ENCODE measurements at places on chromosomes 2 and 18. TPM values are rescaled to one million over a fixed set of nuclear protein-coding genes. Genes with fewer than 3 reads are reported as not detected.

DNA sequence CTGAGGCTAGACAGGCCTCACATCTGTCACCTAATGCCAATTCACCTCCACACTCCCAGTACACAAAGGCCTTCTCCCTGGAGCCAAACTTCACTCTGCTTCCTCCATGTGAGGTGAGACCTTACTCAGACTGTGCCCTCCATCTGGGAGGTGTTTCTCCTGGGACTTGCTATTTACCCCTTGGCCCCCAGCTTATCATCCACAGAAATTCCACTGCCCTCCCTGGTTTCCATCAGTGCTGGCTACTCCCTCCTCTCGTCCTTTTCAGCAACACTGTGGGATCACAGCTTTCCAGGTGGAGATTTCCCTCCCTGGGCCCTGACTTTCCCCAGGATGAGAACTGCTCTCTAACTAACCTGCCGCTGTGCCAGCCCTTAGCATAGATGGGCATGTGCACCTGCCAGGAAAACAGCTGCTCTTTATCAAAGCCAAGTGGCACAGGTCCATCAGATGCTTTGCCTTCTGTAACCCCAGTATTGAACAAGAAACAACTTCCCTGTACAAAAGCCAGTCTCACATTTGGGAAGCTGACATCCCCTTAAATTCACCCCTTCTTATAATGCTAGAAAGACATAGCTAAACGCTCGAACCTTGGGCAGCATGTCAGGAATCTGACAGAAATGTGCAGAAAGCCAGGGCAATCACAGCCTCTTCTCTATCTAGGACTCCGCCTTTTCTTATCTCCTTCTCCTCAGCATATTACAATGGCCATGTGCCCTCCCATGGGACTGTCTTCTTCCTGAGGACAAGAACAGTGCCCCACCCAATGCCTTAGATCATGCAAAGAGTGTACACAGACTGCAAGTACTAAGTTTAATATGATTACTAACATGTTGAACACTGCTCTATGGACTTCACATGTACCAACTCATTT is 535.5 kb upstream of the ID2 start:
- H3K27me3 ChIP-seq: no peaks in the 10 kb centered on the region
- no peaks in the 10 kb centered on the region for H3K36me3 ChIP-seq
- H3K4me1 ChIP-seq: no peaks in the 10 kb centered on the region
- H3K4me3 ChIP-seq: no peak overlapping the region
- H3K27ac ChIP-seq: no peak overlapping the region

GRCh38 chr2:68577183-68577582 is 66.2 kb upstream of the PROKR1 start:
- H3K4me1 ChIP-seq: no peaks in the 10 kb centered on the region
- H3K4me3 ChIP-seq: no peak overlapping the region
- H3K36me3 ChIP-seq: no peaks in the 10 kb centered on the region
- no peak for DNase-seq

- H3K27me3 ChIP-seq: no peaks in the 10 kb centered on the region
- H3K4me1 ChIP-seq: no peaks in the 10 kb centered on the region
- DNase-seq: no peak
- no peaks in the 10 kb centered on the region for H3K36me3 ChIP-seq
- no peak overlapping the region for H3K27ac ChIP-seq
- H3K4me3 ChIP-seq: no peak overlapping the region
Observed at GRCh38 chr18:2192562-2192961, 378.7 kb downstream of the METTL4 start.

DNA sequence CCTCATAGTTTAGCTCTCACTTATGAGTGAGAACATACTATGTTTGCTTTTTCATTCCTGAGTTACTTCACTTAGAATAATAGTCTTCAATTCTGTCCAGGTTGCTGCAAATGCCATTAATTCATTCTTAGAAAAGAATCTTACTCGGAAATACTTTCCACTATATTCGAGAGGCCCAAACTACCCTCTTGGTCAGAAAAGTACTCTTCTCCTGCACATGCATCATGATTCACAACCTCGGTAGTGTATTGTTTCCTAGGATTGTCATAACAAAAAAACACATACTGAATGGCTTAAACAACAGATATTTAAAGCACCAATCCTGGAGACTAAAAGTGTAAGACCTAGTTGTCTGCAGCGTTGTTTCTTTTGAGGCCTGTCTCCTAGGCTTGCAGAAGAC is 364.0 kb upstream of the SLC14A2 start:
- H3K4me3 ChIP-seq: no peak overlapping the region
- no peaks in the 10 kb centered on the region for H3K36me3 ChIP-seq
- H3K4me1 ChIP-seq: no peaks in the 10 kb centered on the region
- H3K27ac ChIP-seq: no peak overlapping the region

- H3K36me3 ChIP-seq: no peaks in the 10 kb centered on the region
- no peak for DNase-seq
- no peak overlapping the region for H3K27ac ChIP-seq
- H3K4me1 ChIP-seq: no peaks in the 10 kb centered on the region
- H3K4me3 ChIP-seq: no peak overlapping the region
- H3K27me3 ChIP-seq: no peaks in the 10 kb centered on the region
Observed at GRCh38 chr2:126906781-126907180, 8.1 kb downstream of the TEX51 start.

GRCh38 chr2:56347881-56348280 is 164.1 kb downstream of the CCDC85A start:
- H3K27ac ChIP-seq: no peak overlapping the region
- no peaks in the 10 kb centered on the region for H3K27me3 ChIP-seq
- no peak for DNase-seq
- H3K4me1 ChIP-seq: no peaks in the 10 kb centered on the region
- no peak overlapping the region for H3K4me3 ChIP-seq
- H3K36me3 ChIP-seq: no peaks in the 10 kb centered on the region

DNA sequence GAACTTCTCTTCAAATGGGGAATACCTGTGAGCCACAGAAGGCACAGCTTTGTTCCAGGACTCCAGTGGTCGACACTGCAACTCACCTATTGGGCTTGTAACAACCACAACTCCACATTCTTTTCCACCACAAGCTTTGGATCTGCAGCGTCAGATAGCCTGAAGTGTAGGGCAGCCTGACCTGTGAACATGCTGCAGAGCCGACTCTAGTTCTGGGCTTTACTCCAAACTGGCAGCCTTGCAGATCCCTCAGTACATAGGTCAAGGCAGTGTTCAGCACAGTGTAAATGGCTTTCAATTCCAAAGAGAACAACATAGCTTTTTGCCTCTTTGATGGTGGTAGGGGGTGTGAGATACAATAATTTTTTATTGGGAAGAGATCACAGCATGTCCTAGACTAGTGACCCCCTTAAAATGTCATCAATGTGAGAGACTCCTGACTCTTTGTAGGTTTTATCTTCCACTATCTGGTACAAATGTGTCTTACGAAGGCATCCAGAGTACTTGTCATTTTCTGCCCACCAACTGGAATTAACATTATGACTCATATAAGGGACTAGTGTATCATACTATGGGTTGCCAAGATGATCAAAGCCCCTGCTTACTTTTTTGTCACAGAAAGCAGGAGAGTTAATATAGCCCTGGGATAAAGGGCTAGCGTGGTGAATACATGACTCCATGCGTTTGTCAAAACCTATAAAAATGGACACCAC is 149.8 kb downstream of the COPS8 start:
- no peak for DNase-seq
- H3K27ac ChIP-seq: no peak overlapping the region
- H3K27me3 ChIP-seq: no peaks in the 10 kb centered on the region
- no peak overlapping the region for H3K4me3 ChIP-seq

DNA sequence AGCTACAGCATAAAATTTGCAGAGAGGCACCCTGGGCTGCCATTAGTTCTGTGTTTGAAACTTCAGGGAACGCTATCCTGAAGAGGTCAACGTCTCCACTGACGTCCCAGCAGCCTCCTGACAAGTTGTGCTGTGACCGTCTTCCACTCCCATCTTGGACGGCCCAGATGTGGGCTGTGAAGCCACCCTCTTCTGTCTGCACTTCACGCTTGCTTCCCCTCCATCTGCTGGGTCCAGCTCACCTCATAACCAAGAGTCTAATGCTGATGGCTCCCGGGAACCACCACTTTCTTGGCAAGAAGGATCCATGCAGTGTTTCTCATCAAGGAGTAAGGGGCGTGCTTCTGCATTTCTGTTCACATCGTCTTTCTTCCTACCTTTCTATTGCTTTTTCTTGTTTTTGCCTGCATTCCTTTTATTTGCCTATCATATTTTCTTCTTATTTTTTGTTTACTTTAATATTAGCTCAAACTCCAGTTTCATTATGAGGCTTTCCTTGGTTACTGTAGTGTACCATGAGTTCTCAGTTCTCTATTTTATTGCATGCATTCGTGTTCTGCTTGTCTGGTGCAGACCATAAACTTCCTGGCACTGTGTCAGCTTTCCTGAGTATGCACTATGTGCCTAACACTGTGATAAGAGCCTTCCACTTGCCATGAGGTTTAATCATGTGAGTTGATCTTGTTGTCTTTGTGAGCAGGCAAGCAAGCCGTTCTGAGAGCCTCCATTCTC is 631.8 kb upstream of the RAB6C start:
- peak overlapping the region; percentile 31 for H3K4me3 ChIP-seq
- peaks cover 13% of the 10 kb centered on the region for H3K4me1 ChIP-seq
- H3K36me3 ChIP-seq: no peaks in the 10 kb centered on the region
- peak; percentile 78 for DNase-seq
- H3K27me3 ChIP-seq: no peaks in the 10 kb centered on the region
- H3K27ac ChIP-seq: peak overlapping the region; percentile 65

- H3K27ac ChIP-seq: no peak overlapping the region
- no peak overlapping the region for H3K4me3 ChIP-seq
- no peak for DNase-seq
- H3K36me3 ChIP-seq: no peaks in the 10 kb centered on the region
- no peaks in the 10 kb centered on the region for H3K4me1 ChIP-seq
- H3K27me3 ChIP-seq: peaks cover 2% of the 10 kb centered on the region
Observed at GRCh38 chr2:154693741-154694340, 4.7 kb upstream of the KCNJ3 start.

GRCh38 chr18:35827903-35828275 is 144.6 kb upstream of the RMP24 start:
- H3K4me3 ChIP-seq: no peak overlapping the region
- no peaks in the 10 kb centered on the region for H3K4me1 ChIP-seq
- no peak for DNase-seq

GRCh38 chr2:217244815-217245214 is 385.0 kb upstream of the TNP1 start:
- no peak for DNase-seq
- H3K27ac ChIP-seq: no peak overlapping the region
- no peaks in the 10 kb centered on the region for H3K27me3 ChIP-seq
- peaks cover 16% of the 10 kb centered on the region for H3K4me1 ChIP-seq
- H3K4me3 ChIP-seq: no peak overlapping the region
- H3K36me3 ChIP-seq: no peaks in the 10 kb centered on the region

- H3K27ac ChIP-seq: no peak overlapping the region
- no peaks in the 10 kb centered on the region for H3K27me3 ChIP-seq
- DNase-seq: no peak
- H3K4me1 ChIP-seq: 0 out of 2 replicates have a peak, but pooled peaks cover 3% of the 10 kb centered on the region
Observed at GRCh38 chr2:28454016-28454930, 41.6 kb upstream of the PLB1 start.

GRCh38 chr2:72956936-72957335 is 39.6 kb downstream of the EMX1 start:
- no peak for DNase-seq
- H3K27me3 ChIP-seq: no peaks in the 10 kb centered on the region
- no peaks in the 10 kb centered on the region for H3K36me3 ChIP-seq
- no peak overlapping the region for H3K4me3 ChIP-seq

- no peaks in the 10 kb centered on the region for H3K4me1 ChIP-seq
- H3K36me3 ChIP-seq: no peaks in the 10 kb centered on the region
- no peak overlapping the region for H3K27ac ChIP-seq
- H3K27me3 ChIP-seq: no peaks in the 10 kb centered on the region
- peak; percentile 12 for DNase-seq
Observed at GRCh38 chr18:48022531-48023329, 92.3 kb upstream of the SMAD2 start.

GRCh38 chr18:44857744-44858491 is 177.2 kb downstream of the SETBP1 start:
- no peak overlapping the region for H3K4me3 ChIP-seq
- no peaks in the 10 kb centered on the region for H3K4me1 ChIP-seq
- no peaks in the 10 kb centered on the region for H3K27me3 ChIP-seq
- DNase-seq: no peak
- no peak overlapping the region for H3K27ac ChIP-seq
- no peaks in the 10 kb centered on the region for H3K36me3 ChIP-seq

- no peak overlapping the region for H3K4me3 ChIP-seq
- peaks cover 6% of the 10 kb centered on the region for H3K4me1 ChIP-seq
- no peaks in the 10 kb centered on the region for H3K27me3 ChIP-seq
- DNase-seq: no peak
- H3K27ac ChIP-seq: peak overlapping the region; percentile 51
- peaks cover 28% of the 10 kb centered on the region for H3K36me3 ChIP-seq
Observed at GRCh38 chr2:86072271-86072858, 33.3 kb downstream of the POLR1A start.

- H3K27ac ChIP-seq: peak overlapping the region; percentile 63
- peak; percentile 19 for DNase-seq
- no peaks in the 10 kb centered on the region for H3K36me3 ChIP-seq
- H3K4me3 ChIP-seq: peak overlapping the region; percentile 79
- peaks cover 10% of the 10 kb centered on the region for H3K4me1 ChIP-seq
Observed at GRCh38 chr2:99488539-99489062, 1.2 kb downstream of the REV1 start.

Gene CYS1
- 6.4 TPM for total RNA-seq

Gene DYNAP
- total RNA-seq: not detected

Gene CASP10
- 12.4 TPM for total RNA-seq

Gene FOXI3
- not detected for total RNA-seq

Gene LAMA3
- 4.5 TPM for total RNA-seq

Gene CCDC74A
- 71.9 TPM for total RNA-seq

Gene LRATD1
- total RNA-seq: 0.05 TPM
